ENCODE measurements at places on chromosomes 1 and 21.

GRCh38 chr1:116794804-116795481 is 40.7 kb downstream of the CD2 start:
- no peak for DNase-seq

GRCh38 chr21:33414926-33415325 is 11.7 kb downstream of the IFNGR2 start:
- no peak for DNase-seq

- no peak for DNase-seq
Observed at GRCh38 chr1:54272772-54273091, 72.8 kb downstream of the MRPL37 start.

DNA sequence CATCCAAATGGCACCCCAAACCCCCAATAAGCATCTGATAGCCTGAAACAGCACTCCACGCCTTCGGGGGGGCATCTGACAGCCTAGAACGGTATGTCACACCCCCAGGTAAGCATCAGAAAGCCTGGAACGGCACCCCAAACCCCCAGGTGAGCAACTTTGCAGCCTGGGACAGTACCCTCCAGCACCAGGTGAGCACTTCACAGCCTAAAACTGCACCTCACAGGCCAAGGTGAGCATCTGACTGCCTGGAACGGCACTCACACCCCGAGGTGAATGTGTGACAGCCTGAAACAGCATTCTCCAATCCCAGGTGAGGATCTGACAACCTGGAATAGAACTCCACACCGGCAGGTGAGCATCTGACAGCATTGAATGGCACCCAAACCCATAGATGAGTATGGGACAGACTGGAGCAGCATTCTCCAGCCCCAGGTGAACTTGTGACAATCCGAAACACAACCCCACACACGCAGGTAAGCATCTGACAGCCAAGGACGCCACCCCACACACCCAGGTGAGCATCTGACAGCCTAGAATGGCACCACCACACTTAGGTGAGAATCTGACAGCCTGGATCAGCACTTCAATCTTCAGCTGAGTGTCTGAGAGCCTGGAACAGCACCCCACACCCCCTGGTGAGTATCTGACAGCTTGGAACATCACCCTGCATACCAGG is 18.3 kb upstream of the MMEL1 start:
- DNase-seq, result no peak

DNA sequence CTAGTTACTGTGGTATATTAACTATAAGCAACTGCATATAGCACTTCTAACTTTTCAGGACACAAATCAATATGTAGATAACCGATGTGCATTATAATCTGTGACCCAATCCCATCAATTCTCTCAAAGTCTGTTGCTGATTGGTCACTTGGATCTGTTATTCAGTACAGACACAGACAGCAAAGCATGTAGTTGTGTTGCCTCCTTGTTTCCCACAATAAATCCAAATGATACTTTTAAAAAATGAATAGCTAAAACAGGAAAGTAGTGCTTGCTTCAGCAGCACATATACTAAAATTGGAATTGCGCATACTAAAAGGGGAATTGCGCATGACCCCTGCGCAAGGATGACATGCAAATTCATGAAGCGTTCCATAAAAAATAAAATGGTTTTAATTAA is 28.1 kb downstream of the NDC1 start:
- DNase-seq, result no peak

DNA sequence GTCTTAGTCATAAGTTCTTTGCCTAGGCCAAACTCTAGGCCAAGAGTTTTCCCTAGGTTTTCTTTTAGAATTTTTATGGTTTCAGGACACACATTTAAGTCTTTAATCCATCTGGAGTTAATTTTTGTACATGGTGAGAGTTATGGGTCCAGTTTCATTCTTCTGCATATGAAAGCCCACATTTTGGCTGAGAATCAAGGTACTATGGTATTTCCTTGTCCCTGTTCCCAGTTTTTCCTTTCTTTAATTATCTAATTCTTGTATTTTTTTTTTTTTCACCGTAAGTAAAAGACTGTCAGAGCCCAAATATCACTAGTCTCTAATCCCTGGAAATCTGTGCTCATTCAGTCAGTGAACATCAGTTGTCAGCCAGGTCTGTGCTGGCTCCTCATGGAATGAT is 105.4 kb downstream of the MAP3K21 start:
- no peak for DNase-seq

DNA sequence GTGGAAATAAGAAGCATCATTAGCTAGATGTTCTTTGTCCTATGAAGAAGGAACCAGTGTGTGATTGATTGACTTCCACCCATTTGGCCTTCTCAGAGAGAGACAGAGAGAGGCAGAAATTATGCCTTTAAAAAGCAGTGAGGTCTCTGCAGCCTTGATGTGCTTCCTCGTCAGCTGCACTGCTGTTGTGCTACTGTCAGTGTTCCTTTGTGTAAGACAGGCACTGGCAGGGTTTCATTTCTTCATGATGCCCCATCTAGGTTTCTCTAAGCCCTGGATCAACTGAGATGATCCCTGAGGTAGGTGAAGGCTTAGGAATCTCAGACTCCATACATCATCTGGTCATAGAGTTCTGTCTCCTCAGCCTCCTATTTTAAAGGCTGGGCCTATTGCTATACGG is 34.9 kb downstream of the GPR3 start:
- no peak for DNase-seq

DNA sequence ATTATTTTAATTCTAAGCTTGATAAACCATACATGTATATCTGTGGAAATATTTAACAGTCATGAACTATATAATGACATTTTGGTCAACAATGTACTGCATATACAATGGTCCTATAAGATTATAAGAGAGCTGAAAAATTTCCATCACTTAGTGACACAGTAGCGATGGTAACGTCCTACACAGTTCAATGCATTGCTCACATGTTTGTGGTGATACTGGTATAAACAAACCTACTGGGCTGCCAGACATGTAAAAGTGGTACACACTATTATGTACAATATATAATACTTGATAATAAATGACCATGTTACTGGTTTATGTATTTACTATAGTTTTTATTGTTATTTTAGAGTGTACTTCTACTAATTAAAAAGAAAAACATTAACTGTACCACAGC is 841.9 kb downstream of the LTN1 start:
- no peak for DNase-seq

GRCh38 chr1:10889650-10890353 is 93.4 kb upstream of the CASZ1 start:
- DNase-seq, result no peak

- no peak for DNase-seq
Observed at GRCh38 chr1:228004856-228005462, 1.8 kb upstream of the WNT3A start.

- DNase-seq, result peak; percentile 48
Observed at GRCh38 chr21:26366781-26367180, 196.2 kb upstream of the APP start.

GRCh38 chr1:44024903-44025525 is 6.2 kb downstream of the SLC6A9 start:
- DNase-seq, result no peak

- DNase-seq, result peak; percentile 9
Observed at GRCh38 chr1:207755846-207756693, 4.2 kb downstream of the CD46 start.

- no peak for DNase-seq
Observed at GRCh38 chr1:205128050-205128449, 6.3 kb upstream of the RBBP5 start.

DNA sequence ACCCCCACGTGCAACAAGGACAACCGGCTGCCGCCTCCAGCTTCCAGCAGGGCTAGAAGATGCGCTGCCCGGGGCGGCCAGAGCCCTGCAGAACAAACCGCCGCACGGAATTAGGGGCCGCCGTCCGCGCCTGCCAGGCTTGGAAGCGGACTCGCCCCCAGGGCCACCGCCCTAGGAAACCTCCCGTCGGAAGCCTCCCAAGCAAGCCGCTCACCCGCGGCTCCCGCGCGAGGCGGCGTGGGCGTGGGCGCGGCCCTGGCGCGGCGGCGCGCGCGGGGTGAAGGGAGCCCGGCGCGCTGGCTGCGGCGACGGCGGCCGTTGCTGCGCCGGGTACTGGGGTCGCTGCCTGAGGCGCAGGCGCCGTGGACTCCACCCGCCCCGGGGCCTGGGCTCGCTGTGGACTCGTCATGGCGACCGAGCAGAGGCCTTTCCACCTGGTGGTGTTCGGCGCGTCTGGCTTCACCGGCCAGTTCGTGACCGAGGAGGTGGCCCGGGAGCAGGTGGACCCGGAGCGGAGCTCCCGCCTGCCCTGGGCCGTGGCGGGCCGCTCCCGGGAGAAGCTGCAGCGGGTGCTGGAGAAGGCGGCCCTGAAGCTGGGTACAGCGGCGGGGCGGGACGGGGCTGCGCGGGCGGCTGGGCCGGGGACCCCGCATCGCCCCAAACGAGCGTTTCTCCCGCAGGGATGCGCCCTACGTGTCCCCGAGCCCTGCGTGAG is at the start of gene SCCPDH:
Gene SCCPDH, plus strand, starts transcription at position 394 of the 715 bp plus-strand sequence. Its CDS starts 14 bp downstream, at position 408.
- DNase-seq, result peak; percentile 48

GRCh38 chr1:26277719-26278118 is 2.2 kb upstream of the SH3BGRL3 start:
- no peak for DNase-seq

- DNase-seq, result no peak
Observed at GRCh38 chr1:86356247-86356646, 39.9 kb downstream of the ODF2L start.

GRCh38 chr21:17611414-17612022 is 1.2 kb downstream of the BTG3 start:
- DNase-seq, result peak; percentile 65

- DNase-seq, result peak; percentile 80
Observed at GRCh38 chr1:26786437-26787380, 1.0 kb upstream of the PIGV start.

DNA sequence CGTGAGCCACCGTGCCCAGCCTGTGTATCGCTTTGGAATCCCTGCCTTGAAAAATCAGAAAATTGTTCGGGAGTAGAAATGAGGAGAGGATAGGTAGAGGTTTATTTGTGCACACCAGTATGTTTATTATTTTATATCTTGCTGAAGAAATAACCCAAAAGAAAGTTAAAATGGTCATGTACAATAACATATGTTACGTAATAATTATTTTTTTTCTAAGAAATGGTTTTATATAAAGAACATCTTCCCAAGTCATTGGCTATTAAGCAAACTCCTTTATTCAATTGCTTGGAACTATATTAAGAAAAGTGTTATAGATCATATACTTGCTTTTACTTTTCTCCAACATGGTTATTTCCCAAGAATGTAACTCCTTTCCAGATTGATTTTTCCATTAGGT is 171.8 kb downstream of the PHTF1 start:
- DNase-seq, result no peak

GRCh38 chr1:207069061-207069460 is 16.0 kb downstream of the PFKFB2 start:
- DNase-seq, result no peak

DNA sequence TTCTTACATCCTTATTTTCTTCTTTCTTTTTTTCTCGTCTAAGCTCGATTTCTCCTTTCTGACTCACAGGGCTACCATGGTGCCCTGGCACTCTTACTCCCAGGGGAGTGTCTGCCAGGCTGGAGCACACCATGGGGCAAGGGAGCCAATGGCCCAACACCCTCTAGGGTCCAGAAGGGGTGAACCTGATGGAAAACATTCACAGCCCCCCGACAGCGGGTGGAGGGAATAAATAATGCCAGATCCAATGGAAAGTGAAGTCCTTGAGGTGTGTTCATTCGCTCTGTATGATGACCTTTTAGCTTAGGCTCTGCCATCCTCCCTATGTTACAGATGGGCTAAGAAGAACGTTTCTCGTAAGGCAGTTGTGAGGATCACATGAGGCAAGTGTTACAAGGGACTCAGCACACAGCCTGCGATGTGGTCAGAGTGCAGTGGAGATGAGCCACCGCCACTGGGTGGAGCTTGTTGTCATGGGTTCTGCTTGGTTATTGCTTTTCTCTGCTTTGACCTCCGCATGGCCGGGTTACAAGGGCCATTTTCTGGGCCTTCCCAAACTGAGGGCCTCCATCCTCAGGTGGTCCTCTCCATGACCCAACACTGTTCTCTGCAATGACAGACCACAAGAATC is 3.5 kb upstream of the FCMR start:
- DNase-seq, result no peak

DNA sequence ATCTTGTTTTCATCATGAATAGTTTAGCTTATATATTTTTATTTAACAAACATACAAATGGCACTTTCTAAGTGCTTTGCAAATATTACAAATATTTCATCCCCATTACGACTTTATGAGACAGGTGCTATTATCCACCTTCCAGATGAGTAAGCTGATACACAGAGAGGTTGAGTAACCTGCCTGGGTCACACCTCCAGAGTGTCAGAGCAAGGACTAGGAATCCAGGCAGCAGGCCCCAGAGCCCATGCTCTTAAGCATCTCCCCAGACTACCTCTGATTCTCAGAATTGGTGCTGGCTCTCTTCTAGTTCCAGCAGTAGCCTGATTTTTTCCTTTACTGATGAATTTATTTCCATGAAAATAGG is 40.0 kb downstream of the EPHB2 start:
- no peak for DNase-seq

- DNase-seq, result no peak
Observed at GRCh38 chr1:65992831-65993271, 200.2 kb downstream of the PDE4B start.

DNA sequence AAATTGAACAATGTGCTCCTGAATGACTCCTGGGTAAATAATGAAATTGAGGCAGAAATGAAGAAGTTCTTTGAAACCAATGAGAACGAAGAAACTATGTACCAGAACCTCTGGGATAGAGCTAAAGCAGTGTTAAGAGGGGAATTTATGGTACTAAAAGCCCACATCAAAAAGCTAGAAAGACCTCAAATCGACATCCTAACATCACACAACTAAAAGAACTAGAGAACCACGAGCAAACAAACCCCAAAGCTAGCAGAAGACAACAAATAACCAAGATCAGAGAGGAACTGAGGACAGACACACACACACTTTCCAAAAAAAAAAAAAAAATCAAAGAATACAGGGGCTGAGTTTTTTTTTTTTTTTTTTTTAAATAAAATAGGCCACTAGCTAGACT is 564.2 kb downstream of the SMYD3 start:
- no peak for DNase-seq

- no peak for DNase-seq
Observed at GRCh38 chr21:44748621-44749020, 37.2 kb upstream of the TSPEAR start.

DNA sequence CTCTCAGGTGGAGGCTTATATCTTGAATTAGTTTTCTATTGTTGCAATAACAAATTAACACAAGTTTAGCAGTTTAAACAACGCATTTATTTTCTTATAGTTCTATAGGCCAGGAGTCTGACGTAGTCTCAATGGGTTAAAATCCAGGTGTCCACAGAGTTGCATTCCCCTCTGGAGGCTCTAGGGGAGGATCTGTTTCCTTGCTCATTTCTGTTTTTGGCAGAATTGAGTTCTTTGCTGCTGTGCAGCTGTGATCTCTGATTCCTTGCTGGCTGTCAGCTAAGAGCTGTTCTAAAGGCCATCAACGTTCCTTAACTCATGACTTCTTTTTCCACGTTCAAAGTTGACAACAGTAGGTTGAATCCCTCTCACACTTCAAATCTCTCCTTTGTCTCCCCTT is 31.8 kb downstream of the S100A10 start:
- DNase-seq, result no peak

- DNase-seq, result peak; percentile 71
Observed at GRCh38 chr1:67534627-67535065, 104.4 kb upstream of the SERBP1 start.

GRCh38 chr1:164855716-164856329 is 296.8 kb downstream of the PBX1 start:
- no peak for DNase-seq

- peak; percentile 49 for DNase-seq
Observed at GRCh38 chr1:237133921-237134320, 91.9 kb downstream of the RYR2 start.

- peak; percentile 53 for DNase-seq
Observed at GRCh38 chr21:34603002-34603709, 11.8 kb downstream of the RCAN1 start.

All from RCC 7860 (cell line).